T-helper 2 cell treated with Interferon-gamma antibody and Interleukin-4, amounts not matched to agents 100 ng/mL and 5 ng/mL, for 36 hours (primary cell): ENCODE measurements at places on chromosomes 1 and 21. TPM values are rescaled to one million over a fixed set of nuclear protein-coding genes. Genes with fewer than 3 reads are reported as not detected.

Gene OR2T33
- total RNA-seq: not detected in 2 replicates

Gene ANGPTL3
- total RNA-seq: not detected in 2 replicates

Gene ADGRB2
- 0.30 and 0.32 TPM in 2 replicates for total RNA-seq

Gene KIF17
- total RNA-seq: not detected in 2 replicates

Gene HDGF
- 253 and 257 TPM in 2 replicates for total RNA-seq

Gene TMEM54
- not detected in 2 replicates for total RNA-seq

Gene AADACL4
- not detected in 2 replicates for total RNA-seq

Gene BCL2L15
- total RNA-seq: 3.4 and 3.7 TPM in 2 replicates

Gene TENT5C
- total RNA-seq: 8.5 and 8.6 TPM in 2 replicates

Gene CHRM3
- 0.09 TPM in 1 of 2 replicates, not detected in the other for total RNA-seq

Gene C1orf56
- 1.0 and 1.8 TPM in 2 replicates for total RNA-seq

Gene KCNK1
- total RNA-seq: 6.0 and 6.8 TPM in 2 replicates

Gene RPS6KC1
- 10.1 and 10.6 TPM in 2 replicates for total RNA-seq

Gene RNF19B
- 27.1 and 30.3 TPM in 2 replicates for total RNA-seq

Gene FNDC5
- total RNA-seq: not detected in 2 replicates

Gene FCRL1
- 0.09 TPM in 1 of 2 replicates, not detected in the other for total RNA-seq

Gene ALX3
- total RNA-seq: not detected in 2 replicates

Gene CFAP410
- 19.8 and 19.9 TPM in 2 replicates for total RNA-seq

Gene ADPRS
- total RNA-seq: 22.5 and 25.6 TPM in 2 replicates

Gene KLF17
- not detected in 2 replicates for total RNA-seq

Gene SPRR2B
- not detected in 2 replicates for total RNA-seq

Gene SPRR3
- not detected in 2 replicates for total RNA-seq

Gene KCNJ15
- 0.05 and 0.07 TPM in 2 replicates for total RNA-seq

Gene WNT4
- not detected in 2 replicates for total RNA-seq

Gene RPTN
- not detected in 2 replicates for total RNA-seq

Gene FUCA1
- total RNA-seq: 3.7 and 4.2 TPM in 2 replicates

Gene TMEM269
- total RNA-seq: 0.11 and 0.23 TPM in 2 replicates

Gene TSPAN2
- total RNA-seq: 3.3 and 3.4 TPM in 2 replicates

Gene PARS2
- 4.6 and 5.1 TPM in 2 replicates for total RNA-seq

Gene ELOVL1
- total RNA-seq: 74.2 and 75.4 TPM in 2 replicates

Gene TP73
- 2.6 and 2.7 TPM in 2 replicates for total RNA-seq

Gene VWA1
- total RNA-seq: 0.27 and 0.68 TPM in 2 replicates

Gene CAPN8
- not detected in 2 replicates for total RNA-seq

Gene CDC42BPA
- 8.8 and 10.0 TPM in 2 replicates for total RNA-seq

Gene RNF186
- not detected in 2 replicates for total RNA-seq

Gene ZBTB8A
- total RNA-seq: 0.39 and 0.64 TPM in 2 replicates

Gene B3GALT5
- not detected in 2 replicates for total RNA-seq

Gene ELAPOR1
- total RNA-seq: 5.6 and 5.9 TPM in 2 replicates

Gene C1orf87
- total RNA-seq: not detected in 2 replicates

Gene KRTAP11-1
- total RNA-seq: 0.27 TPM in 1 of 2 replicates, not detected in the other

Gene TMPRSS3
- 3.9 and 5.3 TPM in 2 replicates for total RNA-seq

Gene ZNF648
- not detected in 2 replicates for total RNA-seq

Gene AMY1B
- total RNA-seq: not detected in 2 replicates

Gene KCNE2
- not detected in 2 replicates for total RNA-seq

Gene PDC
- total RNA-seq: not detected in 2 replicates

Gene SLAMF7
- 6.8 and 8.0 TPM in 2 replicates for total RNA-seq

Gene CDC14A
- 25.5 and 30.3 TPM in 2 replicates for total RNA-seq

Gene XCL1
- total RNA-seq: 0.91 and 1.1 TPM in 2 replicates

Gene TFF3
- total RNA-seq: not detected in 2 replicates

Gene TNFRSF14
- 157 and 158 TPM in 2 replicates for total RNA-seq

Gene DDX20
- total RNA-seq: 17.5 and 18.9 TPM in 2 replicates

Gene SOX13
- total RNA-seq: 0.50 and 0.68 TPM in 2 replicates

Gene CDA
- not detected in 2 replicates for total RNA-seq

Gene HORMAD1
- total RNA-seq: 0.25 and 0.39 TPM in 2 replicates

Gene AK5
- 0.61 and 1.7 TPM in 2 replicates for total RNA-seq
